Peyer's patch (tissue), 4 donors: ENCODE measurements at places on chromosomes 16 and 17. TPM values are rescaled to one million over a fixed set of nuclear protein-coding genes. Genes with fewer than 3 reads are reported as not detected.

GRCh38 chr17:2939714-2940351, 123.6 kb downstream of the OR1D5 start:
- peak; percentile 71 for DNase-seq

The CCL5 gene
- total RNA-seq, result 9.1 TPM

The MAPT gene
- 0.94 TPM for total RNA-seq

DNA sequence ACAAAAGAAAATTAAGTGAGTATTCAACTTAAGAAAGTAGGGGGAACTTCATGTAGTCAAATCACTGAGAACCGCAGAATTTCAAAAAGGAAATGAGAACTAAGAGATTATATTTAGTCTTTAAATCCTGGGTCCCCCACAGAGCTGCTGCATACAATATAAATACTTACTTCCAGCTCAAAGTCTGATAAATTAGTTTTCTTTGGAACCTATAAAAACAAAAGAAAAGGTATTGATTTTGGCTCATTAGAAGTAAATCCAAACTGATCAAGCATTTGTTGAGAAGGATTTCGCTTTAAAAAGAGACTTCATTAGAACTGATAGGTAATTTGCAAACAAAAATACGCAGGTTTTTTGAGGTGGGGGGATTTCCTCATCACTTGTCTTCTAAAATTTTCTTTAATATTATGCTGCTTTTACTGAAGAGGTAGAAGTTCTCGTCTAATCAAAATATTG, 21.9 kb downstream of the PARN start:
- DNase-seq, result no peak

- no peak for DNase-seq
Measured at GRCh38 chr16:80346111-80346632, 194.6 kb upstream of the DYNLRB2 start.

DNA sequence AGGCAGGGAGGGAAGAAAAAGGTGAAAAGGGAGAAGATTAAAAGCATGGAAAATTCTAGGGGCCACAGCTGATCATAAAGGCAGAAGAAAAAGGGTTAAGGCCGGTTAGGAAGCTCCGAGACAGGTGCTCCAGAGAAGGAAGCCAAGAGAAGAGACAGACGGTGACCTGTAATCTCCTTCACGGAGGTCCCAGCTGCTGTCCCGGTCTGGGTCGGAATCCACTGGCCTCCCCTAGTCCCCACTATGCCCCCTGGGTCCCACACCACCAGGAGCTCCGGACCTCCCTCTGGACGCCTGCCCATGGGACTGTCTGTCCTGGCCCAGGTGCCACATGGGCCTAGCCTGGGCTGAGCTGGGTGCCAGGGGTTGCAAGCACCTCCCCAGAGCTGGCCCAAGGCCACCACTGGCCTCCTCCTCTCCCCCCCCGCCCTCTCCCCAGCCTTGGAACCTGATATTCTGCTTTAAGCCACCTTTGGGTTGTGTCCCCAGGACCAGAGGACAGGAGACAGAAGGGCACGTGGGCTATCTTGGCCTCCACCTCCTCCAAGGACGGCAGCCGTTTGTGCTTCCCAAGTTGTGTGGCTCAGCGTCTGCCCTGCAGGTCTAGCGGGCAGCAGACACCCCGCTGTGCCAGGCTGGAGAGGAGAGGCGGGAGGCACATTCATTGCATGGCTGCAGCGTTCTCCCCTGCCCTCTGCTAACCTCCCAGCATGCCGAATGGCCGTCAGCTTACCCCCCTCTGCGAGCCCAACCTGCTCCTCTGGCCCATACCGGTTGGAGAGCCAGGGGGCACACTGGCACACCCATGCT, 102.4 kb downstream of the ENGASE start:
- DNase-seq, result no peak

- no peak for DNase-seq
Measured at GRCh38 chr16:73888840-73889490, 407.6 kb upstream of the PSMD7 start.

The CCDC92B gene
- total RNA-seq, result 1.6 TPM

The CHST4 gene
- not detected for total RNA-seq

GRCh38 chr17:75074532-75074931, 13.2 kb upstream of the SLC16A5 start:
- no peak for DNase-seq

The NETO2 gene
- total RNA-seq, result 2.6 TPM

- no peak for DNase-seq
Measured at GRCh38 chr17:60539807-60540206, 13.8 kb upstream of the APPBP2 start.

DNA sequence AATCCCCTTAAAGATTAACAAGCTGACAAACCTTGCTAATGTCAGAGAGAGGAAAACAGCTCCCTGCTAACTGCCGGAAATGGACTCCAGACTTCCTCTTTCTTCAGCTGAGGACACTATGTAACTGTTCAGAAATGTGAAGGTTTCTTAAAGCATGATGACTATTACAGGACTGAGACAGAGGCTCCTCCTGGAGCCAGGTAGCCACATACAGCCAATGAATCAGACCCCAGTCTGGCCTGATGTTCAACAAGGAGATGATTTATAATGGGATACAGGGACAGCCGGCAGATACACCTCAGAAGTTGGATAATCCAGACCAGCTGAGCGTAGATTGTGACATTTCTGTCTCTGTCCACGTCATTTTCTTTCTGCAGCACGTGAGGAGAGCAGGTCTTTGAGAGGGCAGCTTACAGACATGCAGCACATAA, 216.2 kb downstream of the HS3ST3A1 start:
- DNase-seq, result no peak

GRCh38 chr17:44108440-44109311, 14.8 kb downstream of the HDAC5 start:
- peak; percentile 45 for DNase-seq

The CDRT15L2 gene
- not detected for total RNA-seq

- DNase-seq, result no peak
Measured at GRCh38 chr16:11494433-11494832, 92.3 kb downstream of the LITAF start.

- DNase-seq, result no peak
Measured at GRCh38 chr17:22268214-22268911, 576.0 kb downstream of the KCNJ18 start.

GRCh38 chr16:35210681-35211433, 1751.4 kb downstream of the TP53TG3F start:
- no peak for DNase-seq

- DNase-seq, result no peak
Measured at GRCh38 chr17:72146371-72146770, 25.6 kb downstream of the SOX9 start.

DNA sequence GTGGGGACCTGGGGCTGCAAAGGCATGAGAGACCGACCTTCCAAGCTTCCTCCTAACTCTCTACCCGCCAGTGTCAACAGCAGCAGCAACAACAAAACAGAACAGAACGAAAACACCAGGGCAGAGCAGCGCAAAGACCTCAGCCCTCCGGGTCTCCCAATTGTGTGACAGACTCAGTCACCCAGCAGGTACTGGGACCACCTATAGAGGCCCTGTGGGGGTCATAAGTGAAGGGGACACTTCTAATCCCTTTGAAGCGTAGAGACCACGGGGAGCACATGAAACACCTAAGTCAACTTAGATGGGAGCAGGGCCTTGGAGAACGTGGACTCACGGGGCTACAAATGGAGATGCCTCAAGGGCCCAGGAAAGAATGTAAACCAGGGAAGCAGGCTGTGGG, 12.6 kb upstream of the CCDC182 start:
- no peak for DNase-seq

DNA sequence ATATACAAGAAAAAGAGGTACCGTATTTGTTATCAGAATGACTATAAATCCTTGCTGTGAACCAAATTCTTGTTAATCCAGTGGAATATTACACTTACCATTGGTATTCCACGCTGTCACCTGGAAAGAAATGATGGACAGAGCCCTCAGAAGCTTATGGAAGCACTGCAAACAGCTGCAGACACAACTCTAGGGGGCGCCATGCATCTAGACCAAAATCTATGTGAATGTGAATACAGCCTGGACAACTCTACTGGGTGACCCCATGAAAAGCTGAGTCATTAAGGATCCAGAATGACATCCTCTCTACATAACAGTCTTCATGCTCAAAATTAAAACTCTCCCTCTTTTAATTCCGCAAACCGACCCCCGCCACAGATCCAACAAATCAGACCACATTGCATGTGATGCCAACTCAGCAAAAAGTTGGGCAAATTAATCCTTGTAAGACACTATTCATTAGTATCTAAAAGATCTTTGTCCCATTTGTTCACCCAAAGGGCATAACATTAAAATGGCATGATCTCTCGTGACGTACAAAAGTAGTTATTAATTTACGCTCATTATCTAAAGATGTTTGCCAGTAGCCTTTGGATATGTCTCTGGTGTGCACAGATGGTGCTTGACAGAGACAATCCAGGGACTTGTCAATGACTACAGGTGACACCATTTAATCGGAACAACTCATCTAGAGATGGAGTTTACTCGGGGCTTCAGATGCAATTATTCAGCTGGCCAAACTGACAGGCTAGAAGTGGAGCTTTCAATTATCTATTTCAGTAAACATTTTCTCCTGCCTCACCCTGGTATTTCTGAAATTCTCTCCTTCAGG, 552.7 kb upstream of the PSMD7 start:
- no peak for DNase-seq

DNA sequence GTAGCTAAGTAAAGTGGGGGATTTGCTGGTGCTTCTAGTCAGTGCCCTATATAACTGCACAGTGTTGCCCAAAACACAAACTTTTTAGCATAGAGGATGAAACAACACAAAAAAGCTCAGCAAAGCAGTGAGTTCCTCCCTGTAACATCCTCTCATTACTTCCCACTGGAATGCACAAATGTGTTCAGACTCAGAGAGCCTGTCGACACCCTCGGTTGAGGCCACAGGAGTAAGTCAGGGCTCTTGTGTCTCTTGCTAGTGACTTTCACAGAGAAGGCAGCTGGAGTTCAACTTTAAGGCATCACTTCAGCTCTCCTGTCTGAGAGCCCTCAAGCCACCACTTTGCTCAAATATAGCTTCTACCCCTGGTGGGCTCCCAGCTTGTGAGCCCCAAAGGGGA, 107.2 kb upstream of the NETO2 start:
- DNase-seq, result no peak

The TERB1 gene
- not detected for total RNA-seq

The NTN1 gene
- total RNA-seq, result 12.6 TPM

- no peak for DNase-seq
Measured at GRCh38 chr17:75566416-75566815, 21.2 kb upstream of the MYO15B start.

- DNase-seq, result peak; percentile 43
Measured at GRCh38 chr16:16021988-16022682, 72.7 kb downstream of the ABCC1 start.

The CHST5 gene
- total RNA-seq, result 5.8 TPM

DNA sequence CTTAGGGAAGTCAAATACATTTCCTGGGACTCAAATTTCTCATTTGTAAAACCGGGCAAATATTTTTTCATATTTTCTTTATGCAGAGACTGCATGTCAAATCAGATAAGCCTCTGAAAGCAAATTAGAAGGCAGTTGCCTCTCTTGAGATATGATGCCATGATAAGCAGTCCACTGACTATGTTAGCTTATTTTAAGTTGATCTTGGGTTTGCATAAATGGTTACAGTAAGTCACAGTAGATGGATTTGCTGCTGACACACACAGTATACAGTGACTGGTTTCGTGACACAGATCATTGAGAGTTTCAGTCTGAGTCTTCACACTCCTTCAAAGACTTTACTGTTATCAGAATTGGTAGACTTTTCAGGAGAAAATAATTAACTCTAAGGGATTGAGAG, 927.6 kb upstream of the CDH8 start:
- DNase-seq, result no peak

GRCh38 chr16:50202926-50203624, 50.0 kb downstream of the TENT4B start:
- no peak for DNase-seq

The MGAT5B gene
- not detected for total RNA-seq

The ZP2 gene
- total RNA-seq, result 0.54 TPM

DNA sequence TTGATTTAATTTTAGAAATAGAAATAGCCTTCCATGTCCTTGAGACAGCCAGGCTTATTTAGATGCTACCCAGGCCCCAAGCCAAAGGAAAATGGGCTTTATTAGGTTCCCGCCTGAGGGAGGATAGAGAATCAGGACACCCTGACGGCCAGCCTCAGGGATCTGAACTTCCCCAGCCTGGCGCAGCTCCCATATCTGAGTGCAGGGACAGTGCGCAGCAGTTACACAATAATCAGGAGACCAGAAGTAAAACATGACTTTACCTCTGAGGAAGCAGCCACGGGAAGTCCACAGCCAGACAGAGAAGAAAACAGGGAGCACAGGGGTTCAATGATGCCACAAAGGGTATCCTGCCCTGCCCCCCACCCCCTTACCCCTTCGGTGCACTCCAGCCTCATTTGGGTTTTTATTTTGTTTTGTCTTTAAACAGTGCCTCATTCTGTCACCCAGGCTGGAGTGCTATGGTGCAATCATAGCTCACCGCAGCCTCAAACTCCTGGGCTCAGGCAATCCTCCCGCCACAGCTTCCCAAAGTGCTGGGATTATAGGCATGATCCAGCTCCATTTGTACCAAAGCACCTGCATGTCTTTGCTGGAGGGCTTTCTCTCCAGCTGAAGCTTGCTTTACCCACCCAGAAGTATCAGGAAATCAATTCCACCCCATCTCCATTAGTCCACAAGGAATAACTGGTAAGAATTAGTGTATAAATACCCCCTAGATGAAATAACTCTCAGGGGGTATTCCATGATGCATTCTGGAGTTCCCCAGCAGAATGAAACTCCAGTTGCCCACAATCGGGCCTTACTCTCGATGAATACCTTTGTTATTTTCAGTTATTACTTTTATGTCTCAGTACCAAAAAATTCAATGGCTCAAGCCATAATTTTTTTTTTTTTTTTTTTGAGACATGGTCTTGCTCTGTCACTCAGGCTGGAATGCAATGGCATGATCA, 21.9 kb downstream of the ORC6 start:
- DNase-seq, result no peak

DNA sequence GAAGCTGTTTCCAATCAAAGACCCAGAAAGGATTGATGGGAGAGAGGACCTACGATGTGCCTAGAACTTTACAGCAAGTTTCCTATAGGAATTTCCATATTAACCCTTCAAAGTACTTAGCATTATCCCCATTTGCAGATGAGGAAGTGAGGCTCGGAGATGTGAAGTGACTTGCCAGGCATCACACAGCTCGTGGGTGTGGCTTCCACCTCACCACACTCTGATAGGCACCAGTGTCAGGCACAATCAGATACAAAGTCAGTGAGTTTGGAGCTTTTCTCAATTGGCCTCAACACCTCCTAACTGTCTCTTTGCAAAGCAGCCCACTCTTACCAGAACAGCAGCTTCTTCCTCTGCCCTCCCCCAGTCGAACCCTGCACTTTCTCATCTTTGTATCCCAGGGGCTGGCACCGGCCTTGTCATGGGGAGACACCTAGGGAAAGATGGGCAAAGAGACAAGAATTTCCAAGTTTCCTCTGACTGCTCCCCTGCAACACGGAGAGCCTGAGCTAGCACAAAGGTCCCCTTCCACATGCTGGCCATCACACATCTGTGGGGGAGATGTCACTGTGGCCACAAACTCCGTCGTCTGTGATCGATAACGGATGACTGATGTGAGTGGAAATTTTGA, 37.4 kb upstream of the CCL1 start:
- no peak for DNase-seq

The CDH16 gene
- total RNA-seq, result not detected

GRCh38 chr17:30237296-30238002, 2.0 kb upstream of the SLC6A4 start:
- DNase-seq, result no peak

The RGS11 gene
- total RNA-seq, result 16.5 TPM

GRCh38 chr17:69451416-69452394, 37.2 kb downstream of the MAP2K6 start:
- DNase-seq, result no peak
